Epithelial cell of prostate (primary cell): ENCODE measurements at places on chromosomes 5 and 9.

- no peak for DNase-seq
Observed at GRCh38 chr9:518540-518939, 303.9 kb downstream of the DOCK8 start.

GRCh38 chr5:75484605-75485004 is 26.8 kb downstream of the CERT1 start:
- DNase-seq: no peak

GRCh38 chr9:137496601-137497375 is 37.7 kb upstream of the NSMF start:
- DNase-seq: no peak

- no peak for DNase-seq
Observed at GRCh38 chr5:68918306-68918705, 175.5 kb upstream of the SLC30A5 start.

- no peak for DNase-seq
Observed at GRCh38 chr5:14153071-14153864, 10.1 kb downstream of the TRIO start.

DNA sequence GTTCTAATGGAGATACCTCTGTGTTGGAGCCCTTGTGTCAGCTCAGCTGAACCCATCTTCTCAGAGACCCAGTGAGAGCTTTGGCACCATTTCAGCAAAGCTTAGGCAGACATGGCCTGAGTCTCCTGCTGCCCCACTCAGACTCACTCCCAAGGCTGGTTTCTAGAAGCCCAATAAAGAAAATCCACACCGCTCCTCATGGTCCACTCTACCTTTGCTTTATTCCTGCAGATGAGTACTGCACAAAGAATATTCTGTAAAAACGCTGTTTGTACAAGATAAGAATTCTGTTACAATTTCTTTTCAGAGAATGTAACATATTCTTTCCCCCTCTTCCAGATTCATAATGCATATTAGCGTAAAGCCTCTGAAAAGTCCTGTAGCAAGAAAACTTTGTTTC is 129.3 kb downstream of the C5orf15 start:
- DNase-seq: no peak

DNA sequence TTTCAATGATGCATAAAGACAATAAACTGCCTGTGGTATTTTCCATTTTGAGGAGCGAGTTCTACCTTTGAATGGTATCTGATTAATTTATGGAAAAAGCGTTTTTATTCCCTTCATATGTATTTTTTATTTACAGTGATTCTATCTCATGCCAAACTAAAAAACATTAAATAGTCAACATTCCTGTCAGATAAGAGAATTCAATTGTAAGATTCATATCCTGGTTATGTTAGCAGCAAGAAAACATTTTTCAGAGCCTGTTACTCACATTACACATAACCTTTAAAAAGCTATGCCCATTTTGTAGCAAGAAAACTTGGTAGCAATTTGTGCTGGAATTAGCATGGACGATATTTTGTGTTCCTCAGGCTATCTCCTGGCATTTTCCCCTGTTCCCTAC is 55.1 kb upstream of the PRLR start:
- no peak for DNase-seq

DNA sequence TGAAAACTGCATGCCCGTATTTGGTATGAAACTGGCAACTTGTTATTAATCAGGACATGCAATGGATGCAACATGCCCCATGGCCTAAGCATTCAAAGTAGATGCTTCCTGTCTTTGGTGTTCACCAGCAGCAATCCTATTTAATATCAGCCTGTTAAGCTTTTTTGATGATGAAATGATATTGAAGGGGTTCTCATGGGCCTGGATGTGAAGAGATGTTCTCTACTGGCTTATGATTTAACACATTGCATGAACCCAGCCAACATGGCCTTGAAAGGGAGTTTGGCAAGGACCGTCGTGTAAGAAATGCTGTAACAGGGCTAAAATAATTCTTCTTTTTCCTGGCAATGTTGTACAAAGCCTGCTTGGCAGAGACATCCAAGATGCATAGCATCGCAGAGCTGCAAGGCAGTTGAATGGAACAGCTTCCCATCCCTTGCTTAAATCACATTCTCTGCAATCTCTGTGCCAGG is 111.2 kb downstream of the SMARCA2 start:
- DNase-seq: no peak

DNA sequence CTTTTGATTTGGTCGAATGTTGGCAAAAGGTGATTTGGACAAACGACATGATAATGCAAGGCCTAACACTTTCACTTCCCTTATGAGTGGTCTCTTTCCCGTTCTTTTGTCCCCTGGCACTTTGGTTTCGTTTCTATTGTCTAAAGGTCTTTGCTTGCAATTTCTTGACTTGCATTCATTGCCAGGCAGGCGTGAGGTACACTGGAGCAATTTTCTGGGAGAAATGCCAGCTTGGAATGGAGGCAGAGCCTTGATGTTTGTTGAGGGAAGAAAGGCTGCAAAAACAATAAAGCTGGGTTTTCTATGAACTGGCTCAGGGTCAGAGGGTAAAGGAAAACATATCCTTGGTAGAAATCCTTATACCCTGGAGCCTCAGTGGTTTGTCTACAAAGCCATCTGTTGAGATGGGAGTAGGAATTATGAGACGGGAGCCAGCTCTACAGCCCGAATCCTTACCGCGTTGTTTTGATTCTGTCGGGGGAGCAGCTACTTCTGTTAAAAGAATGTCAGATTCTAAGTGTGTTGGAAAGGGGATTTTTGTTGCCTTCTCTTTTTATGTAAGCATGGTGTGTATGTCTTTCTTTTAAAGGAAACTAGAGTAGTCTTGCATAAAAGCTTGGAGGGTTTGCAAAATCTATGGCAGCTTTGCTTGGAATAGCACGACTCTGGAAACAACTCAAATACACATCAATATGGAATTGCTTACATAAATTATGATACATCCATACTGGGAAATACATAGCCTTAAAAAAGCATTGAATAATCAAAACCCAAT is 158.9 kb downstream of the RMI1 start:
- DNase-seq: no peak

DNA sequence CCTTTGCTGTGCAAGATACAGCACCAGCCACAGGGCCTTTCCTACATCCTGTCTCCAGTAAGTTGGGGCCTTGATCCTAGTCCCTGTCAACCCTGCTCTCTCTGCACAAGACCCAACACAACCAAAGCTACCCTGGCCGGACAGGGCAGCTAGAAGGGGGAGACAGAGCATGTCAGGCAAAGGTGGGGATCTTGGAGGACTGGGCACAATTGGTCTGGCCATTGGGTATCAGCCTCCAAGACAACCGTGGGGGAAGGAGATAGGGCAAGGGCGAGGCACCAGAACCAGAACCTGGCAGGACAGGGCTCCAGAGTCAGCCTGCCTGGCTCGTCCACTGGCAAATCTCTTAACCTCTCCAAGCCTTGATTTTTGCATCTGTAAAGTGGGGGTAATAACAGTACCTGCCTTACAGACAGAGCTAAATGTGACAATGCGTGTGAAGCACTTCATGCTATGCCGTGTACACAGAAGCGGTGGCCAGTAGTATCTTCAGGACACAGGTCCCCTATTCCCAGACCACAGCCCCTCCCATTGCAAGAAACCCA is 51.6 kb upstream of the CDKN2AIPNL start:
- DNase-seq: no peak

- no peak for DNase-seq
Observed at GRCh38 chr5:119016125-119016774, 27.9 kb upstream of the DTWD2 start.
